ENCODE measurements at places on chromosomes 13 and 19. TPM values are rescaled to one million over a fixed set of nuclear protein-coding genes. Genes with fewer than 3 reads are reported as not detected.

DNA sequence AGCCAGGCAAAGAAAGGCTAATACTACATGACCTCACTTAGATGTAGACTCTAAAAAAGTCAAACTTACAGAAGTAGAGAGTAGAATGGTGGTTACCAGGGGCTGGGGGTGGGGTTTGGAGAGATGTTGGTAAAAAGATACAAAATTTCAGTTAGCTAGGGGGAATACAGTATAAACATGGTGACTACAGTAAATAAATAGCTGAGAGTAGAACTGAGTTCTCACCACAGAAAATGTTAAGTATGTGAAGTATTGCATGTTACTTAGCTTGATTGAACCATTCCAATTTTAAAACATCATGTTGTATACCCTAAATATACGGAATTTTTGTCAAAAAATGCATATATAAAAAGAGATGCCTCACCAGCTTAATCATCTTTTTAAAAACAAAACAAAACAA, 67.5 kb upstream of the DOCK9 start:
- H3K27me3 ChIP-seq: no peaks in the 10 kb centered on the region
- peaks cover 2% of the 10 kb centered on the region for H3K4me1 ChIP-seq
- H3K27ac ChIP-seq: no peak overlapping the region
- no peak for DNase-seq
- no peak overlapping the region for H3K4me3 ChIP-seq

CATSPERD gene
- not detected for total RNA-seq

KIR3DL2 gene
- total RNA-seq: not detected

FFAR3 gene
- total RNA-seq: not detected

REEP6 gene
- total RNA-seq: 3.0 TPM

LILRB4 gene
- 1.5 TPM for total RNA-seq

DNA sequence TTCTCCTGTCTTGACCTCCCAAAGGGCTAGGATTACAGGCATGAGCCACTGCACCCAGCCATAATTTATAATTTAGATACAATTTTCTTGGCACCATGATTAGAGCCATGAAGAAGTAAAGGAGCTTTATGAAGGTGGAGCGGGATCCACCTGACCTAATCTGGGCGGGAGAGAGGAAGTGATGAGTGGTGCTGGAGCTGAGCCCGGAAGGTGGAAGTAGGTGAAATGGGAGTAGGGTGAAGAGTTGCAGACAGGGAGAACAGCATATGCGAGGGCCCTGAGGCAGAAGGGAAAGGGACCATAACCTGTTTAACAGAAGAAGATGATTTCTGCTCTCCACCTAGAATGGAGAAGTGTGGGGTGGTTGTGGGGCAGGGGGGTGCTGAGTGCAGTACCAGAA, 4.2 kb downstream of the BLOC1S3 start:
- H3K27ac ChIP-seq: no peak overlapping the region
- no peaks in the 10 kb centered on the region for H3K27me3 ChIP-seq
- H3K4me3 ChIP-seq: no peak overlapping the region
- peaks cover 13% of the 10 kb centered on the region for H3K4me1 ChIP-seq

GRCh38 chr13:99553033-99553432, 51.8 kb downstream of the TM9SF2 start:
- H3K4me1 ChIP-seq: no peaks in the 10 kb centered on the region
- H3K27ac ChIP-seq: no peak overlapping the region
- no peak overlapping the region for H3K4me3 ChIP-seq
- no peaks in the 10 kb centered on the region for H3K27me3 ChIP-seq

DNA sequence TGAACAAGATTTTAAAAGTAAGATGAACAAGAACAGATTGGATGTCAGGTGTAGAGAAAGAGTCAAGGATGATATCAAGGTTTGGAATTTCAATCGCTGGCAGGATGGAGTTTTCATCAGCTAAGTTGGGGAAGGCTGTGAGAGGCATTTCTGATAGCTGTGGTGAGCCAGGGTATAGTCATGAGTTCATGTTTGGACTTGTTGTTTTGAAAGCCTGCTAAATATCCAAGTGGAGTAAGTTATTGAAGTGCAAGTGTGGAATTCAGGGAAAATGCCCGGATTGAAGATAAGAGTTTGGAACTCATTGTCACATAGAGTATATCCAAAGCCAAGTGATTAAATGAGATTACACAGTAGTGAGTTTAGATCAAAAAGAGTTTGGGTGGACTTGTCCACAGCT, 11.0 kb upstream of the EPSTI1 start:
- no peaks in the 10 kb centered on the region for H3K36me3 ChIP-seq
- H3K4me1 ChIP-seq: no peaks in the 10 kb centered on the region
- no peak for DNase-seq
- no peaks in the 10 kb centered on the region for H3K27me3 ChIP-seq

DNA sequence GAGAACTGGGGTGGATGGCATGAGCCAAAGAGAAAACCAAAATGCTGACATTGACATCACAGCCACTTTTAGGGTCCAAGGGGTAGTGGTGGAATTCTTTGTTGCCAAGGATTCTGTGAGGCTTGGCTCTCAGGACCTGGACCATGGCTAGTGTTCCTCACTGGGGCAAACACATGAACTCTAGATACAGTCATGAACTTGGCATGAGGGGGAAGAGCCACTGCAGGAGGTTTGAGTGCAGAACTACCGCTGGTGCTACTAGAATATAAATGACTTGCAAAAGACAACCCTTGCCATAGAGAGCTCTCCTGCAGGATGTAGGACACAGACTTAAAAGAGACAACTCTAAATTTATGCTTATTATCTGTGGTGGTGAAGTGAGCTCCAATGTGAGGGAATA, 29.8 kb upstream of the FRY start:
- no peak overlapping the region for H3K4me3 ChIP-seq
- DNase-seq: no peak
- H3K27ac ChIP-seq: no peak overlapping the region
- H3K27me3 ChIP-seq: no peaks in the 10 kb centered on the region
- H3K4me1 ChIP-seq: no peaks in the 10 kb centered on the region

Data from uterus (tissue), 4 donors.